ENCODE measurements at places on chromosomes 12 and 14.

- no peaks in the 10 kb centered on the region for H3K36me3 ChIP-seq
- peaks cover 9% of the 10 kb centered on the region for H3K4me1 ChIP-seq
- no peak overlapping the region for H3K4me3 ChIP-seq
These were observed 87.0 kb upstream of the EEA1 start for GRCh38 chr12:93015871-93016751.

DNA sequence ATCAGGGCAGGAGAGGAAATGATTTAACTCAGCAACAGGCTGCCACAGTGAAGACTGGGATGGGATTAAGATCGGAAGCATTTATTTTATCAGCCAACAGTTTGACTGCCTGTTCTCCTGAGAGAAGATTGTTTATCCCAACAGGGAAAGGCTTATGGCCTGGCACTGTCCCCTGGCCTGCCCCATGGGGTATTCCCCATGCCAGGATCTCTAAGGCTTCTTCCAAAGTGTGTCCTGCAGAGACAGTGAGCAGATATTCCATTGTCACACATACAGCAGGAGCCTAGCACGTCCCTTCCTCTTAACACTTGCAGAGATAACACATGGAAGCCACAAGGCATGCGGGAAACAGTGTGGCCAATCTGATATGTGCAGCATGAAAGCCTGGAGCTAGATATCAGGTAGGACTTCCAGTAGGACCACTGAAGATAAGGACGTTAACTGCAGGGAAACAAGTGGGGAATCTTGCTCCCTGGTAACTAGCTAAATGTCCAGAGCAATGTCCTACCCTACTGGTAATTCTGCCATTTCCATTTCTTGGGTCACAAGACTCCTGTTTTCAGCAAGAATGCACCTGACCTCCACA is 48.2 kb downstream of the IQSEC3 start:
- no peaks in the 10 kb centered on the region for H3K36me3 ChIP-seq
- DNase-seq, result no peak
- H3K27ac ChIP-seq, result no peak overlapping the region
- no peaks in the 10 kb centered on the region for H3K4me1 ChIP-seq

DNA sequence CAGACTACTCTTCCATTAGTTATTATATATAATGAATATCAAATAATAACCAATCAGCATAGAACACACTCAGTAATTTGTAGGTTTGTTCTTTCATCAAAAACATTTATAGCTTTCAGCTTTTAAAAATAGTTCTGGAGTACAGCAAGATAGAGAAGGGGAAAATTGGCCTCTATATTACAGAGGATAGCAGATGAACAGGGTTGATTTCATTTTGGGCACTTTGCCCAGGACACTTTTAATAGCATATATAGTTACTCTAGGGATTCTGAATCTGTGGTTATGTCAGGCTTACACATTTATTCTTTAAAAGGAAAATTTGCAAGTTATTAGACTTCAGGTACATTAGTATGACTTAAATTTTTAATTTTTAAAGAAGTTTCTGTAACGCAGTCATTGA is 52.6 kb downstream of the IFT81 start:
- no peaks in the 10 kb centered on the region for H3K4me1 ChIP-seq
- no peaks in the 10 kb centered on the region for H3K27me3 ChIP-seq
- H3K4me3 ChIP-seq, result no peak overlapping the region
- no peak overlapping the region for H3K27ac ChIP-seq

DNA sequence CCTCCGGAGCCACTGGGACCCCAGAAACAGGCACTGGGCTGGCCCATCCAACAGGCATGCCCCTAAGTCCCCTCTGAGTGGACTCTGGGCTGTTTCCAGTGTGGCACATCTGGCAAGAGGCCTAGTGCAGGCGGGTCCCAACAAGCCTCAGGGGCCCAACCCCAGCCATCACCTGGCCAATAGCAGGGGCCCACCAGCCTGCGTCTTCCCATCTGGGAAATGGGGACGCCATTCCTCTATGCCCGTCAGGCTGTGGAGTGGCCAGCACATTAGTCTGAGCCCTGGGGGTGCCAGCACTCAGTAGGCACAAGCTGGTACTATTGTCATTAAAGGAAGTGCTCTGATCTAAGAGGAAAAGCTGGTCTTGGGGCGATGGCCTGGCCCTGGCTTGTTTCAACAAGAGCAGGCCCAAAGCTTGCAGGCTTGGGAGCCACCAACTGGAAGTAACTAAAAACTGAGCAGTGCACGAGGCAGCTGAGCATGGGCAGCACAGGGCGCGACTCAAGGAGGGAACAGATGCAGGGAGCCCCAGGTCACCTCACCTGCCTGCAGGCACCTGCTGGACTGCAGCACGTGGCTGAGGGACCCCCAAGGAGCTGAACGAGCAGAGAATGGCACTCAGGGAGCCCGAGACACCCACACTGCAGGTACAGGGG is 8.4 kb downstream of the DEGS2 start:
- H3K4me1 ChIP-seq, result no peaks in the 10 kb centered on the region
- DNase-seq, result no peak
- no peak overlapping the region for H3K4me3 ChIP-seq

- H3K27me3 ChIP-seq, result no peaks in the 10 kb centered on the region
- peak overlapping the region; percentile 96 for H3K27ac ChIP-seq
- H3K4me3 ChIP-seq, result peak overlapping the region; percentile 91
These were observed 727 bp downstream of the LDHB start for GRCh38 chr12:21656905-21657325.

DNA sequence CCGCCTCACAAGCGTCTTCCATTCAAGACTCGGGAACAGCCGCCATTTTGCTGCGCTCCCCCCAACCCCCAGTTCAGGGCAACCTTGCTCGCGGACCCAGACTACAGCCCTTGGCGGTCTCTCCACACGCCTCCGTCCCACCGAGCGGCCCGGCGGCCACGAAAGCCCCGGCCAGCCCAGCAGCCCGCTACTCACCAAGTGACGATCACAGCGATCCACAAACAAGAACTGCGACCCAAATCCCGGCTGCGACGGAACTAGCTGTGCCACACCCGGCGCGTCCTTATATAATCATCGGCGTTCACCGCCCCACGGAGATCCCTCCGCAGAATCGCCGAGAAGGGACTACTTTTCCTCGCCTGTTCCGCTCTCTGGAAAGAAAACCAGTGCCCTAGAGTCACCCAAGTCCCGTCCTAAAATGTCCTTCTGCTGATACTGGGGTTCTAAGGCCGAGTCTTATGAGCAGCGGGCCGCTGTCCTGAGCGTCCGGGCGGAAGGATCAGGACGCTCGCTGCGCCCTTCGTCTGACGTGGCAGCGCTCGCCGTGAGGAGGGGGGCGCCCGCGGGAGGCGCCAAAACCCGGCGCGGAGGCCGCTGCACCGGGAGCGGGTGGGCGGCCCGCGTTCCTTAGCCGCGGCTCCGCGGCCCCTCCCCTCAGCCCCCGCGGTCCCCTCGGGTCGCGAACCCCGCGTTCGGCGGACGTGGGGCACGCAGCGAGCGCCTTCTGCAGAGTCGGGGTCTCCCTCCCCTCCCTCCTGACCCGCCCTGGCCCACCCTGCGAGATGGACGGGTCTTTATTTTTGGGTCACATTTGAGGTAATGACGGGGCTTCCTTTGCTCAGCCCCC is at the start of gene UBC:
Gene UBC, minus strand, starts transcription at position 259 of the 847 bp plus-strand sequence. CDS start 879 bp downstream, outside the sequence.
- H3K36me3 ChIP-seq, result peaks cover 18% of the 10 kb centered on the region
- peak within 1 kb of the TSS; percentile 99 for H3K4me3 ChIP-seq
- H3K27me3 ChIP-seq, result no peaks in the 10 kb centered on the region
- DNase-seq, result peak; percentile 94
- H3K27ac ChIP-seq, result peak within 1 kb of the TSS; percentile 95

All from neuronal stem cell (in vitro differentiated cells).